Stimulated activated CD8-positive, alpha-beta memory T cell treated with anti-CD3 and anti-CD28 coated beads, Interleukin-7, amount 100 ng/mL, for 24 hours (primary cell): ENCODE measurements at places on chromosomes 1 and 21.

DNA sequence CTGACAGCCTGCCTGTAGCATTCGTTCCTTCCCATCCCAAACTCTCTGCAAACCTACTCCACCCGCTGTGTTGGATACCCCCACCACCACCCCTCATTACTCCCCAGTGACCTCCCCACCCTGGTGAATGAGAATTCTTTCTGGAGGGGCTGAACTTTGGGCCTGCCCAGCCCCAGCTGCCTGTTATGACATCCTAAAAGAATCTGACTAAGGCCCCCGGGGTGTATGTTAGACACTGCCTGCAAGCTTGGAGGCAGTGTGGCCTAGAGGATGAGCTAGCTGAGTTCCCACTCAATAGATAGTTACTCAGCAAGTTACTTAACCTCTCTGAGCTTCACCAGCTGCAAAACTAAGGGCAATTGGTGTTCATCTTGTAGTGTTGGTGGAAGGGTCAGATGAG is 110.2 kb upstream of the FGGY start:
- no peak for DNase-seq

GRCh38 chr21:45293726-45294401 is 6.2 kb upstream of the POFUT2 start:
- no peak for DNase-seq

- no peak for DNase-seq
These were observed 62.7 kb upstream of the LAPTM5 start for GRCh38 chr1:30820299-30820698.

DNA sequence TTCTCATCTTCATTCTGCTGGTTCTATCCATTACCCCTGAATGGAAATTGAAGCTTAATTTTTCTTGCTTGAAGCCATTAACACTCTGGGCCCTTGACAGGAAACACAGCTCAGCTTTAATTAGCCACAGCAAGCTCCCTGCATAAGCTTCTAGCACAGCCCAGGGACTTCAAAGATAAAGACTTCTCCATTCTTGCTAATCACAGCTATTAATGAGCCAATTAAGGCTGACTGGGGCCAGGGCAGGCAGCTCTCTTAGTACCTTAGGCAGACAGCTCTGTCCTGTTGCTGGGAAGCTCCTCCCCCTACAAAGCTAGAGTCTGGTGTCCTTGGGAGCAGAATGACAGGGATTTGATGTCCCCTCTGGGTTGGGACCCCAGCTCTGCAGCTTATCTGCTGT is 27.9 kb upstream of the TRABD2B start:
- no peak for DNase-seq

DNA sequence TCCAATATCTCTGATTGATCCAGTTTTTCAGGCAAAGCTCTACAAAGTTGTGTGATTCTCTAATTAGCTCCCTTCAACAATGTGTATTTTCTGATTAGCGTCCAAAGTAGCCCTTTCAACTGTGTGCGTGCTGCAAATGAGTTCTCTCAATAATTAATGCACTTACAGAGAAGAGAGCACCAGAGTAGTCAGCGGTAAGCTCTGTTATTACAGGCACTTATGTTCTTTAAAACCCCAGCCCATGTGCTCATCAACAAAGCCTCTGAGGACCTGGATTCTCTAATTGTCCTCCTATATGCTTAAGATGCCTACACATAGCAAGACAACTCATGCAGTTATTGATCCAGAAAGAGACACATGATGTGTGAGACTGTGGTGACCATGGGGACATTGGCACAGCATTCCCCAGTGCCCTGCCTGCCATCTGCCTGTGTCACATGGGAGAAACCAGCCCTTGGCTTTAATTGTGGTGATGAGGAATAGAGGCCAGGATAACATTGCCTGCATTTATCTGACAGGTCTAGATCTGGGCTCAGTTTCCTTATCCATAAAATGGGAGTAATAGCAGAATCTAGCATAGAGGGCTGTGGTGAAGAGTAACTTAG is 151.7 kb downstream of the PCP4 start:
- no peak for DNase-seq

GRCh38 chr1:23558140-23558871 is 995 bp downstream of the ID3 start:
- DNase-seq: no peak

GRCh38 chr1:43951021-43951985 is 4.6 kb downstream of the IPO13 start:
- DNase-seq: no peak

DNA sequence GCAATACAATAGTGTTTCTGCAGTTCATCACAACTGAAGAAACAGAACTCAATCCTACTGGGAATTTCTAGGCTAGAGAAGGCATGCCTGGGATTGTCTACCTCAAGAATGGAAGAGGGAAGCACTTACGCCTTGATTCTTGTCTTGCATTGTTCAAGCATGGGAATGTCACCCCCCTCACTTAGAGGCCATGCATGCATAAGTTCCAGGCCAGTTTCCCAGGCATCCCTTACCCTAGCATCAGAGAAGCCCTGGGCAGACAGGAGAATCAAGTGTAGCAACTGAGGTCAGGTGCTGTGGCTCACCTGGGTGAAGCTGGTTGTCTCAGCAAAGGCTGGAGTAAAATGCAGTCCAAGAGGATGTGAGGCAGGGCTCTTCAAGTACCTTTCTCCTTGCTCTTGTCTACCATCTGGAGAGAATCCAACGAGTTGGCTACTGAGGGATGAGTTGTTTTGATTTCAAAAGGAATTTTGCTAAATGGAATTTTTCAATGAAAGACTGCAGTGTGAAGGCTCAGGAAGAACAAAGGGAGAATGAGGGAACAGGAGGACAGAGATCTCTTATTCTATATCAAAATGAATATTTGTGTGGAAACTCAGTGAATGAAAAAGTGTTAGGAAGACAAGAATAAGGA is 174.3 kb downstream of the NEK7 start:
- no peak for DNase-seq

GRCh38 chr1:22414244-22414751 is 37.4 kb upstream of the ZBTB40 start:
- no peak for DNase-seq

GRCh38 chr1:189868021-189868420 is 609.6 kb downstream of the BRINP3 start:
- no peak for DNase-seq

DNA sequence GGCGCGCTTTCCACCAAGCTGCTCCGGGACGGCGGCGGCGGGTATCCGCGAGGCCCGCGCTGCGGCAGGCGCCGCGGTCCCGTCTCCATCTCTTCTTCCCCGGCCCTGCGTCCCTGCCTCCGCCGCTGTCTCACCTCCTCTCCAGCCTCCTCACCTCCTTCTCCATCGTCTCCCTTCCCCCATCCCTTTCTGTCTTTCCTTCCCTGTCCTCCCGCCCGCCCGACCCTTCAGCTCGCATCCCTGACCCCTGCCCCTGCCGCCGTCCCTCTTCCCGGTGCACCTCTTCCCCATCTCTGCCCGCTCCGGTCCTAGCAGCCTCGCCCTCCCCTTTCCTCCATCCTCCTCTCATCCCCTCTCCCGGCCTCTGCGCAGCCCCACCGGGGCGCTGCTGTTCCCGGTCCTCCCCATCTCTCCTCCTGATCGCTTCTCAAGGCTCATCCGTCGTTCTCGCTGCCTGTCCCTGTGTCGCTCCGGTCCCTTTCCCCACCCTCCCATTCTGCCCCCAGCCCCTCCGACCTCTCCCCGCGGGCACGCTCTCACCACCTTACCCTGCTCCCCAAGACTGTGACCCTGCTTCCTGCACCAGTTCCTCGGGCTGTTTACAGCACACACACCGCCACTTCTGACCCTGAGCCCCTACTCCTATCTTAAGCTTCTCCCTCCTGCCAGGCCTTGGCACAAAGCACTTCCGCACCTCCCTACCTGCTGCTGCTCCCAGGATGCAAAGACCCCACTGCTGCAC is 760 bp upstream of the NPHP4 start:
- DNase-seq: no peak

GRCh38 chr1:178411756-178412399 is 84.9 kb downstream of the CLEC20A start:
- no peak for DNase-seq

- no peak for DNase-seq
These were observed 20.7 kb upstream of the GJA5 start for GRCh38 chr1:147781056-147781471.

- no peak for DNase-seq
These were observed 113.0 kb upstream of the NR5A2 start for GRCh38 chr1:199914546-199914945.

DNA sequence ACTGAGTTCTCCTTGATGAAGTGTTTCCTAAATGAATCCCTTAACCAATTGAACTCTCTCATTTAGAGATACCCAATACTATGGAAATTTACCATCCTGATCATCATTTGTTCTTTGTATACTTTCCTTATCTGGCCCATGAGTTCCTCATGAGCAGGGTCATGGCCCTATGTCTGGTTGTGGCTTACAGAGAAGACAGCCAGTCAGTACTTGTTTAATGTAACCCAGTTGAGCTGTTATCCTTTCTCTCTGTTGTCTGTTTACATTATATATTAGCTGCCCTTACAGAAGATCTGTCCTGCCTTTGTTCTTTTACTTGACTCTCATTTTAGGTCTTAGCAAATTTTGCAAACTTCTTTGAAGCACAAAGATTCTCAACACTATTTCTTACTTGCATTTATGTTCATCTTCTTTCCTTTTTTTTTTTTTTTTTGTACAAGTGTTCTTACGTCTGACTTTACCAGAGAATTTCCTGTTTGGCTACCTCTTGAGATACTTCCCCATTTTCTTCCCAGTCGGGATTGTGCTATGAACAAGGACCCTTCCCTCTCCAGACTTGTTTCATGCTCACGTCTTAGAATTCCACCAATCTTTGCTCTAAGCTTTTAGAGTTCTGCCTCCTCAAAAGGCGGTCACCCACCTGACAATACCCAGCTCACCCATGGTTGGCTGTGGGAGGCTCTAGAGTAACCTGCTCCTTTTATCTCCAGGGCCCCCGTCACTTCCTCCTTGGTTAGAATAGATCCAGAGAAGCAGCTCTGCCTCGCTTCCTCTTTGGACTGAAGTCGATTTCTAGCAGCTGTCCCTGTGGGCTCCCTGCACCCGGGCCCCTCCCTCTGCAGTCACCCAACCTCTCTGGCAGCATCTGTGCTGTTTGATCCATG is 53.6 kb upstream of the RUNX1 start:
- no peak for DNase-seq

DNA sequence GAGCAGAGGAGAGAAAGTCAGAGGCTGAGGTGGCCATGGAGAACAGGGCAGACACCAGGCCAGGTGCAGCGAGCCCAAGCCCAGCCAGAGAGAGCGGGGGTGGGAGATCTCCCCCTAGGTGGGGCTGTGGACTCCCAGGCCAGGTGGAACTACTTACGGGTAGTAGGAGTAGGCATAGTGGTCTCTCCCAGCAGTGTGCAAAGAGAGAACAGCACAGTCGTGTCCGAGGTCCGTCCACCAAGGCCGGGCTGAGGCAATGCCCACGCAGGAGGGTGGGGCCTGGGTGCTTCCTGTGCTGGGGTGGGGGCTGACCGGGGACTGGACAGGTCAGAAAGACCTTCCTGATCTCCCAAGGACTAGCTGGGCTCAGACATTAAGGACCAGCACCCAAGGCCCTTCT is 263.7 kb downstream of the PTPRU start:
- no peak for DNase-seq

DNA sequence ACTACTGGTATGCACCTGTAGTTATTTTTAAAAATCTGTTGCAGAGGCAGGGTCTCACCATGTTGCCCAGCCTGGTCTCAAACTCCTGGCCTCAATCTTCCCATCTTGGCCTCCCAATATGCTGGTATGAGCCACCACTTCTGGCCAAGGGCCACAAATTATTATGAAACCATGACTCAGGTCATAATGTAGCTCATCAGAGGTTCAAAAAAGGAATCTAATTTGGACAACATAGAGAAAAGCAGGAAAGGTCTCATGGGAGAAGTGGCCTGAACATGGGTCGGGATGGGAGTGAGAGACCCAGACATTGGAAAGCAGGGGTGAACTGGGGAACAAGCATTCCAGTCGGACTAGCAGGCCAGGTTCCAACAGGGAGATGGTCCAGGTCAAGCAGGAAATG is 45.2 kb upstream of the C1orf198 start:
- DNase-seq: no peak

DNA sequence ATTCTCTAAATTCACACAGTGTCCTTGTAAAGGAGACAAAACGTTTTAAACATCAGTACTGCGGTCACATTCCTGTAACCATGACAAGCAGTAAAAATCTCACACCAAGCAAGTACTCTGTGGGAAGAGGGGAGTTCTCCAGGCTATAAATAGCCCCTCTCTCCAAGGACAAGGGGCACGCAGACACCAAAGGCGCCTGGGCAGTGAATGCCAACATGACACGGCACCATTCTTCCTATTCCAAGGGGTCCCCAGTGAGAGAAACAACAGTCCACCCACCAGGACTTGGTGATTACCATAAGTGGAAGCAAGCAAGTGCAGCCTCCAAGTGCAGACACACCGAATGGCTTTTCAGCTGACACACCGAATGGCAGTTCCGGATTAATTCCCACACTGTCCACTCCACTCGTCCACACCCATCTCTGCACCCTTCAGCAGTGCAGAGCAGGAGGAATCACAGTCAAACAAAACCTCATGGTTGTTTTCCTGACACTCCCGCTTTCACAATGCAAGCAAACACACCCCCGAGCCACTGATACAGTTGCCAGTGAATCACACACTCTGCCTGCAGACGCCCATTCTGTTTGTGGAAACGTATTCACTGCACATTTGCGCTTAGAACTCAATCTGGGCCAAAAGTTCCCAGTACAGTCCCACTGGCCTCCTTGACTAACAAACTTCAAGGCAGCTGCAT is 1.8 kb downstream of the PTTG1IP start:
- DNase-seq: no peak

GRCh38 chr1:164971921-164972415 is 384.5 kb downstream of the LMX1A start:
- no peak for DNase-seq

DNA sequence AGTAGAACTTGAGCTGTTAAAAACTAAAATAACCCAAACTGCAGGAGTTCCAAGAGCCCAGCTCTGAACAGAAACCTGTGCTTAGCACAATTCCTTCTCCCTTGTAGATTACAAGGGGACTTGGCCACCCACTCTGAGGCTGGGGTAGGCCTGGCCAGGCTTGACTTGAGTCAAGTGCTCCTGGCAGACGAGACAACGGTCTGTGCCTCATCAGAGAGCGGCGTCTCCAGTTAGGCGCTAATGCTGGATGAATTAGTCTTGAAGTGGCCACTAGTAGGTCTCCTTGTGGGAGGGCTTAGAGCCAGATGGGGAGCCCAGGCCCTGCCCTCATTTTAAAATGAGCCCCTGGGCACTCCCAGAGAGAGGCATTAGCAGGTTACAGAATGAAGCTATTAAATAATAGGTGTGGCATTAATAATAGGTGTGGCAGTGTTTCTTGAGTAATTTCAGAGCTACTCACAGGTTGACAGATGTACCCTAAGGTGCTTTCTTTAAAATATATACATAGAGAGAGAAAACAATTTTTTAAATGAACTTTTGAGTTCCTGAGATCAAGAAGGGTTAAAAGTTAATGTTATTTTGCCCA is 1.1 kb downstream of the EEIG2 start:
- DNase-seq: no peak
